NCI-H2081 (cell line): ENCODE measurements at places on chromosomes 6 and 20.

DNA sequence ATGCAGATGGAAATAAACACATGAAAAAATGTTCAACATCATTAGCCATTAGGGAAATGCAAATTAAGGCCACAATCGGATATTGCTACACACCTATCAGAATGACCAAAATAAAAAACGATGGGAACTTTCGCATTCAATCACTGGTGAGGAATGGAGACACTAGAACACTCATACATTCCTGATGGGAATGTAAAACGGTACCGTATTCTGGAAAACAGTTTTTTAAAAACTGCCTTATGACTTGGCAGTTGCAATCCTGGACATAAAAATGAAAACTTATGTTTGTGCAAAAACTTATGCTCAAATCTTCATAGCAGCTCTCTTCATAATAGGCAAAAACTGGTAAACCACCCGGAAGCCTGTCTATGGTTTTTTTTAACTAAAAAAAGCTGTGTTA, 146.0 kb downstream of the CEBPB start:
- no peak for DNase-seq

- DNase-seq: no peak
These were observed 136.4 kb upstream of the ARMC2 start for GRCh38 chr6:108711826-108712225.

DNA sequence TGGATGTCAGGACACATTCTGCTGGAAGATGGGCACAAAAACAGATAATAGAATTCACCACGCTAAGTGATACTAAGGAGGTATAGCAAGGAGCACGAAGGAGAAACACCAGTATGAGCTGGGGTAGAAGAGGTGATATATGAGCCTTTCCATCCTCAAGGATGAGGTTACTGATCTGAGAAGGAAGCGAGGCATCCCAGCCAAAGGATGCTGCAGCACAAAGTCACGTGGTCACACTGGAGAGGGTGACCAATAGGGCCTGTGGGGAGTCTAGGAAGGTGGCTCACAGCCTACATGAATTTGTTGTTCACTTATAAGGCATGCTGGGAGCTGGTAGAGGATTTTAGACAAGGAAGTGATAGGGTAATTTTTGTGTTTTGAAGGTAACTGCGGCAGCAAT, 1.4 kb downstream of the GINS1 start:
- no peak for DNase-seq

DNA sequence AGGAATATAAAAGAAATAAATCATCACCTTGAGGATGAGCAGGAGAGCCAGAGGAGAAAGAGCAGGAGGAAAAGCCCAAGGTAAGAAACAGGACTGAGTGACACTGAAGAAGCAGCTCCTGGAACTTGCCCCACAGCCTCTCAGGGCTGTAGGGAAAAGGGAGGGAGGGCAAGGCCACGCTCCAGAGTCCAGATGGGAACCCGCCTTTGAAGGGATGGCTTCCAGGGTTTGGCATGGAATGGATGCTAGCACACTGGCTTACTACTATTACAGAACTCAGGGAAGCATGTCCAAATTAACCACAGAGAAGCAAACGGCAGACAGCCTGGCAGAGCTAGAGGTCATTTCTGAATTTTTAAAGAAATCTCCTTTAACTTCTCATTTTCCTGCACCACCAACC, 26.8 kb downstream of the RALGAPA2 start:
- no peak for DNase-seq

DNA sequence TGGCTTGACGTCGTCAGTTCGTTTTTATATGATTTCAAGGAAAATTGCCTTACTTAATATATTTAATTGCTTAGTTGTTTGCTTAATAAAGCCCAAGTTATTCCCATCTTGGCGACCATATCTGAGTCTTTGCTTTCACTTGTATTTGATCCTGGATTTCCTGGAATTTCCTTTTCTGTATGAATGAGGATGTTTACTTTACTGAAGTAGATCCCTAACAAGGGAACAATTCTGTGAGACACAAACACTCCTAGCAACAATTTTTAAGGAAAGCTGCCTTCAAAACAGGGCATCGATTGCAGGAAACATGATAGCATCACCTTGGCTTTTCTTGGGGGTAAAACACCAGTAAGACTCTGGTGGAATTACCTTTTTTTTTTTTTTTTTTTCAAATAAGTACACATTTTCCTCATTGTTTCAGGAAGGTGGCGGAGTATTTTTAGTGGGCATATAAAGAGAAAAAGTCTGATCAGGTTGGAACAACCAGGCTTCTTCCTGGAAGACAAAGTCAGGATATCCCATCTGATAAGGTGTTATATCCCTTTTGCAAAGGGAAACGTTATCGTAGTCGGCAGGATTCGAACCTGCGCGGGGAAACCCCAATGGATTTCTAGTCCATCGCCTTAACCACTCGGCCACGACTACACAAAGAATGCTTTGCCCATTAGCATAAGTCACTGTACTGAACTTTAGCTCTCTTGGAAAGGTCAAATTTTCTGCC, 68.5 kb upstream of the ZNF184 start:
- no peak for DNase-seq

- DNase-seq: no peak
These were observed 3.1 kb upstream of the ULBP2 start for GRCh38 chr6:149938571-149939355.
